ENCODE measurements at places on chromosomes 2 and 18.

GRCh38 chr2:222311319-222311977 lies 12.7 kb upstream of the PAX3 start:
- DNase-seq = no peak

GRCh38 chr2:50746526-50746925 lies 285.4 kb downstream of the NRXN1 start:
- no peak for DNase-seq

DNA sequence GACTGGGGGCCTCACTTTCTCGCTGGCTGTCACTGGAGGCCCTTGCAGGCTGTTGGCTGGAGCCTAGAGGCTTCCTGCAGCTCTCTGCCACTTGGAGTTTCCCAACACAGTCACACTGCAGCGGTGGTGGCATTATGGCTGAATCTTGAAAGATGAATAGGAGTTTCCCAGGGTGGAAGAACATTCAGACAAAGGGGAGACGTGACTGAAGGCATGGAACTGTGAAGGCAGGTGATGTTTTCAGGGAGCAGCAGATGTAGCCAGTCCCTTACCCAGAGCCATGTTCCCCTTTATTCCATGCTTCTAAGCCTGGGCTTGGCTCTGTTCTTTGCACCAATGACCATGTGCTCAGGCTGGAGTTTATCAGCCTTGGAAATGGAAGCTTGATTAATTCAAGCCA lies 106.7 kb upstream of the BOD1L2 start:
- no peak for DNase-seq

DNA sequence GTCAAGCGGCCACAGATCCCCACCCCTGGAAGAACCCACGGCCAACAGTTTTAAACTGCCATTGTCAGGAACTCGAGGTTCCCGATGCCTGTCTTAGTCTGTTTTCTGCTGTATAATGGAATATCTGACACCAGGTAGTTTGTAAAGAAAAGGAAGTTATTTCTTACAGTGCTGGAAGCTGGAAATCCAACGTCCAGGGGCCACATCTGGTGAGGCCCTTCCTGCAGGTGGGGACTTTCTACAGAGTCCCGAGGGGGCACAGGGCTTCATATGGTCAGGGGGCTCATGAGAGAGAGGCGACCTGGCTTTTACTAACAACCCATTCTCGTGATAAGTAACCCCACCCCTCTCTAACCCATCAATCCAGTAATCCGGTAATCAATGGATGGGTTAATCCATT lies 501.6 kb upstream of the MYT1L start:
- no peak for DNase-seq

DNA sequence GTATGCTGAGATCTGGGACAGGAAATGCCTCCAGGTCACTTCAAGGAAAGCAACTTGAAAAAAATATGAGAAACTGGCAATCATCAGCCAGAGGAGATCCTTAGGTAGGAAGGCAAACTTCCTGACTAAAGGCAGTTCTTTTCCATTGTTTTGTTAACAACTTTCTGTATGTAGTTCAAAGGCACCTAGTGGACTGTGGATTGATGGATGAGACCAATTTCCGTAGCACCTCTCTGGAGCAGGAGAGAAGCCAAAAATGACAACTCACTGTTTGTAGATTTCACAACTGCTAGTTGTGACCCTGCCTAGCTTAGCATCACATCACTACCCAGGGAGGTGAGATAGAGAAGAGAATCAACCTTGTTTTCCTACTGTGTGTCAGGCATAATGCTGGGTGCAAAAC lies 21.8 kb upstream of the NOSTRIN start:
- DNase-seq = no peak

DNA sequence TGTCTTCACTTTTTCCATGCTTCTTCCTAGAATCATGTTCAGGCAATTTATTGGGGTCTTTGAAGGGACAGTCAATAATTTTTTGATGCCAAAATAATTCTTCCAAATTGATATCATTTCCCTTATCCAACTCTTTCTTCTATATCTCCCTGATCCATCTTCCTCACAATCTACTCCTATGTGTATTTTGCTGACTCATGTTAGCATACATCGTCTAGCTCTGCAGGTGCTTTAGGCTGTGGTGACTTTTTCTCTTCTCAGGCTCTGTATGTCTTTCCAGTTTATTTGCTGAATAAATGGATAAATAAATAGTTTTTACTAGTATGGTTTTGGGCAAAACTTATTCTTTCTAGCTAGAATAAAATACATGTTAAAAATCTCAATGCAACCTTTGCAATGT lies 1650.9 kb upstream of the TMEFF2 start:
- no peak for DNase-seq

DNA sequence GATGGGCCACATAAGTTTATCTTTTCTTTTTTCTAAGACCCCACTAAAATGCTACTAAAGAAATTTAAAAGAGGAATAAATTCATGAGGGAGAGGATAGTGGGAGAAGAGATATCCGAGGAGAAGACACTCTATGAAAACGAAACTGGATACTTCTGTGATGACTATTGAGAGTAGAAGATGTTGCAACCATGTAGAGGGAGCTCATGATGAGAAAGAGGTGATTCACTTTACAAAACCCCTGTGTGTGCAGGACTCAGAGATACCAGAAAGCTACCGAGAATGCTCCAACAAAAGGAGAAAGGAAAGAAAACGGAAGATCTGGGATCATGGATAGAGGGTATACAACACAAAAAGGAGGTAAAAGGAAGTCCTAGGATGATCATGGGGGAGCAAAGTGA lies 34.9 kb downstream of the SLC38A11 start:
- no peak for DNase-seq

DNA sequence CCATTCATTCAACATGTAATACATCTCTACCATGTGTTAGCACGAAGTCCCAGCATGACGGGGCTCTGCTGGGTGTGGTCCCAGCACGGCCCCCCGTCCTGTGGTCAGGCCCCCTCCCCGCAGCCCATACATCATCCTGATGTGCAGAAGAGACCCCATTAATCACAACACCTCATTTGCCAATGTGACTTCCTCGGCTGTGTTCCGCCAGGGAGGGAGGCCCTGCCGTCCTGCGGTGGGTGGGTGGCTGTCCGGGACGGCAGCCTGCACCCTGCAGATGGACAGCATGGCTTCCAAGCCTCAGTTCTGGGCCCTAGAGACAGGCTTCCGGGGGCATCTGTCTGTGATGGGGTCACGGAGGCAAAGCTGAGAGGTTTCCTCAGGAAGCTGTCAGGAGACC lies 254.0 kb downstream of the CYP26B1 start:
- DNase-seq = no peak

DNA sequence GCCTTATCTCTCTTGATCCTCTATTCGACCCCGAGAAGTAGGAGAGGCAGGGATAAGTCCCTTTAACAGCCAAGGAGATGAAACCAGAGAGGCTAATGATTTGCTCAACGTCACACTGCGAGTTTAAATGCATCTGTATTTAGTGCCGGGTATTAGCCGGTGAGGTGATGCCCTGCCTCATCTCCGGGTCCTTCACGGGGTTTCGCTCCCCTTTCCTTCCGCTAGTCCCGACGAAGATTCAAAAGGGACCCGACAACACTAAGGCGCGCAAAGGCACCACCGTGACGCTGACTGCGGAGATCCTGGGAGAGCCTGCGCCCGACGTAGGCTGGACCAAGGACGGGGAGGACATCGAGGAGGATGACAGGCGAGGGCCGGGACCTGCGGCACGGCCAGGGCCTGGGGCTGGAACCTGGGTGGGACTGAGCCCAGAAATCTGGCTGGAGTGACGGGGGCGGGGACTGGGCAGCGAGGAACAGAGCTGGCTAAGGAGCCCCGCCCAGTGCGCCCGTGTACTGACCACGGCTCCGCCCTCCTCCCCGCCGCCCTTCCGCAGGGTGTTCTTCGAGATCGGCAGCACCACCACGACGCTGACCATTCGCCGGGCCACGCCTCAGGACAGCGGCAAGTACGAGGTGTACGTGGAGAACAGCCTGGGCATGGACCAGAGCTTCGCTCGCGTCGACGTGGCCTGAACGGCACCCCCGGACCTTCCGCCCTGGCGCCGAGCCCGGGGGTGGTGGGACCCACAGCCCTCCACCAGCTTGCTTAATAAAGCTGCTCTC lies 1.0 kb upstream of the GMPPA start:
- DNase-seq = peak; percentile 85

GRCh38 chr18:46649071-46649862 lies 7.8 kb downstream of the LOXHD1 start:
- no peak for DNase-seq
